ENCODE measurements at places on chromosomes 1 and 21. TPM values are rescaled to one million over a fixed set of nuclear protein-coding genes. Genes with fewer than 3 reads are reported as not detected.

DNA sequence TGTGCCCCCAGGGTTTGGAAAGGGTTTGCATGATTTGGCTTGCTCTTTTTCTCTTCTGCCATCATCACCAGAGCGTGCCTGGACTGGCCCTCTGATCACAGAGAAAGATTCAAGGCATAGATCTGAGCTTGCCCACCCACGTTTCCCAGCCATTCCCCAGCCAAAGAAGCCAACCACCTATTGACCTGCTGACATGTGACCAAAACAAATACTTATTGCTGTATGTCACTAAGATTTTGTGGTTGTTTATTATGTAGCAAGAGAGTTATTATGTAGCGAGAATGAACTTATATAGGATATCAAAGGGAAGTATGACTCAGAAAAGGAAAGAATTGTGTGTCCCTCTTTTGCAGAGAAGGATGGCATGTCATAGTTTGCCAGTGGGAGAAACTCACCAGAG is 59.9 kb downstream of the UBE2U start:
- no peak for DNase-seq

- DNase-seq, result no peak
Measured at GRCh38 chr1:93595266-93595665, 86.4 kb downstream of the BCAR3 start.

- DNase-seq, result no peak
Measured at GRCh38 chr1:227934476-227935313, 13.0 kb downstream of the WNT9A start.

SPATA1 gene
- 1.5 TPM for total RNA-seq

GRCh38 chr1:15360700-15361099 is 49.0 kb upstream of the EFHD2 start:
- DNase-seq, result no peak

APCS gene
- not detected for total RNA-seq

TRIM58 gene
- total RNA-seq, result 0.48 TPM

SPTA1 gene
- total RNA-seq, result 0.02 TPM

DNA sequence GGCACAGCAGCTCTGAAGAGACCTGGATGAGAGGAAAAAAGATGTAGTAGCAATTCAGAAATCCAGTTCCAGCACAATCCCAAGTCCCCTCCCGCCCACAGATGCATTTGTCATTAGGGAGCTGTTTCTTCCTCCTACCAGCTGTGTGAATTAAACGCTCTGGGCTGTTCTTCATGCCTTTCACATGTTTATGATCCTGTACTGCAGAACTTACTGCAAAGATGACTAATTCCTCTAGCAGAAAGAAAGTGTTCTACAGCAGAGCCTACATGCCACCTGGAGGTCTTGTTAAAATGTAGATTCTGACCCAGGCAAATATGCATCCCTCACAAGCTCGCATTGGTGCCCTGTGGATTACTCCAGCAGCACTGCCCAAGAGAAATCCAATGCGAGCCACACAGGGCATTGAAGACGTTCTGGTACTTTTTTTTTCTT is 6.5 kb downstream of the ENO1 start:
- DNase-seq, result no peak

DNA sequence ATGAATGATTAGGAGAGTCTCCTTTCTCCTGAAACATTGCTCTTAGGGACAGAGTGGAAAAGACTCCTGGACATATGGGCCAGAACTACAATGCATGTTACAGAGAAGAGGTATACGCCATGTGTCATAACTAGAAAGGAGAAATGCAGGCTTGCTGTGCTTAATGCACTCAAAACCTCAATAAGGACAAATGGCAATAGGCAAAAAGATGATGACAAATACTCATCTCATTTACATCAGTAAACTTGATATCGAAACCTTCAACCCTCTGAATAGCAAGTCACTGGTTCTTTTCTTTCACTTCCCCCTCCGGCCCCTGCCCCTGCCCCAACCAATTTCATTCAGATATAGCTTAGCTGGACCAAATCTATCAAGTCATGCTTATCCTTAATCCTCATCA is 1.9 kb upstream of the GPR88 start:
- DNase-seq, result no peak

- DNase-seq, result no peak
Measured at GRCh38 chr1:39898191-39898590, 3.5 kb downstream of the MYCL start.

PRR9 gene
- not detected for total RNA-seq

LCE1D gene
- total RNA-seq, result not detected

DNA sequence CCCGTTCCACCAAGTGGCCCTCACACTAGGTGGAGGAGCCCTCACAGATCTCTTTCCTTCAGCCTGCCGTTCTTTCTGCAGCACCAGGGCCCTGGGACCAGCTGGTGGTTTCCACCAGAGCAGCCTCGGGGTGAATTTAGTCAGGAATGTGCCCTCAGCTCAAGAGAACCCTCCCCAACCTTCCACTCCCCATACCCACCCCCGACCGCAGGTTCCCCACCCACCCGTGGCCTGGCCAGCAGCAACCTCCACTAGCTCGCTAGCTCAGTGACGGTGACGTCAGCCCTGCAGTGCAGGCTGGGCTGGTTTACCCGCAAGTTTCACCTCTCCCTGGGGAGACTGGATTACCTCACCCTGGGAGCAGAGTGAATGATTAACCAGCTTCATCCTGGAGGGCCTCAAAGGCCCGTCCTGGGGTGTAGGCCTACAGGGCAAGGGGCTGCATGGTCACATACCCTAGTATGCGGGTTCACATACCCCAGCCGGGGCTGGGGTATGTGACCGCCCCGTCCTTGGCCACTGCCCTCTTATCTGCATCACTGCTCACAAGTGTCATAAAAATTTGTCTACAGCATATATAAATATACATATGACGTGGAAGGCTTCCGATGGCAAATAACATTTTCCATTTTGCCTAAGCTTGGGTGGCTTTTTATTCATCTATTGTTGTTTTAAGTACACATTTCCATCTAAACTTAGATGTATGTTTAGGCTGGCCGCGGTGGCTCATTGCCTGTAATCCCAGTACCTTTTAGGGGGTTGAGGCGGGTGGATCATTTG is 24.5 kb downstream of the ELF3 start:
- no peak for DNase-seq

ADAMTSL4 gene
- 2.9 TPM for total RNA-seq

CHI3L1 gene
- not detected for total RNA-seq

GRCh38 chr1:45103534-45103933 is 91.5 kb downstream of the UROD start:
- DNase-seq, result no peak

DNA sequence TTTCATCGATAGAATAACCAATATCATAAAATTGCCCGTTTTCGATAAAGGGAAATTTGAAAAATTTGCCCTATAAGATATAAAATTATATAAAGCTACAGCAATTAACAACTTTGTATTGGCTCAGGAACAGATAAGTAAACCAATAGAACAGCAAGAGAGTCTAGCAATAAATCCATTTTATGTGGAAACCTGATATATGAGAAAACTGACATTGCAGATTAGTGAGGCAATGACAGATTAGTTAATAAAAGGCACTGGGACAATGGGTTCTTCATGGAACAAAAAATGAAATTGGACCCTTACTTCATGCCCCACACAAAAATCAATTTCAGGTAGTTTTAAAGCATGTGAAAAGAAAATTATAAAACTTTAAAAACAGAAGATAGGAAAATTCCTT is 169.9 kb upstream of the ST6GALNAC5 start:
- no peak for DNase-seq

GRCh38 chr1:231631717-231632116 is 5.1 kb downstream of the DISC1 start:
- no peak for DNase-seq

KCNA2 gene
- total RNA-seq, result 0.21 TPM

DNA sequence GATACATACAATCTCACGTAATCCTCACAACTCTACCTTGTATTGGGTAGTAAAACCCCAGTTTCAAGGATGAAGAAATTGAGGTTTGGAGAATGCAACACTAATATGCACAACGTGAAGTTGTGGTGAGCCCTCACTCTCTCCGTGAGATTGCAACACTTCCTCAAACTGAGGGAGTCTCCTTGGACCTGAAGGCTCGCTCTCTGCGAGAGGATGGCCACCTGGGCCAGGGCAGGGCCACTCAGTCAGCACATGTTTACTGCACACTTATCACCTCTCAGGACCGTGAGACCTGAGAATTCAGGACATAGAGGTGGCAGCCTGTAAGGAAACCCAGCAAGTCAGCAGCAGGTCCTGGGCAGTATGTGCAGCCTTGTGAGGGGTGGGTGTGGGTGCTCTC is 8.7 kb downstream of the SH3BP5L start:
- no peak for DNase-seq

OLIG2 gene
- not detected for total RNA-seq

CHIA gene
- total RNA-seq, result not detected

GRCh38 chr21:25636727-25637126 is 2.3 kb upstream of the JAM2 start:
- no peak for DNase-seq

- no peak for DNase-seq
Measured at GRCh38 chr1:58155418-58156123, 391.0 kb downstream of the OMA1 start.

GRCh38 chr1:191101960-191102359 is 624.3 kb upstream of the BRINP3 start:
- DNase-seq, result no peak

DNA sequence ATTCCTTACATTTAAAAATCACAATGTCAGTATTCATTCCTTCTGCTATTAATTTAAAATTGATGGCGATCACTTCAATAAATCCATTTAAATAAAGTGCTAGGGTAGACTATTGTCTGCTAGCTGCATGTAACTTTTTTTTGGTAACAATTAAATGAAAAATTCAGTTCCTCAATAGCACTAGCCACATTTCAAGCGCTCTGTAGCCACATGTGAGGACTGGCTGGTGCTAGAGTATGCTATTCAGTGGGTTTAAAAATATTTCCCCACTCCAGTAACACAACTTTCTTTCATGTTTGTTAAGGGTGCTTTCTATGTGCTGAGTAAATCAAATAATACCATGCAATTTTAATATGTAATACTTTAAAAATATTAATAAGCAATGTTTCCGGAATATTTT is 108.2 kb downstream of the LTN1 start:
- no peak for DNase-seq

SYPL2 gene
- total RNA-seq, result 0.11 TPM

GBP7 gene
- not detected for total RNA-seq

- DNase-seq, result no peak
Measured at GRCh38 chr1:221309723-221310122, 430.5 kb downstream of the HLX start.

GRCh38 chr1:51061231-51061918 is 40.7 kb upstream of the C1orf185 start:
- no peak for DNase-seq

TNFRSF9 gene
- total RNA-seq, result 112 TPM

DNA sequence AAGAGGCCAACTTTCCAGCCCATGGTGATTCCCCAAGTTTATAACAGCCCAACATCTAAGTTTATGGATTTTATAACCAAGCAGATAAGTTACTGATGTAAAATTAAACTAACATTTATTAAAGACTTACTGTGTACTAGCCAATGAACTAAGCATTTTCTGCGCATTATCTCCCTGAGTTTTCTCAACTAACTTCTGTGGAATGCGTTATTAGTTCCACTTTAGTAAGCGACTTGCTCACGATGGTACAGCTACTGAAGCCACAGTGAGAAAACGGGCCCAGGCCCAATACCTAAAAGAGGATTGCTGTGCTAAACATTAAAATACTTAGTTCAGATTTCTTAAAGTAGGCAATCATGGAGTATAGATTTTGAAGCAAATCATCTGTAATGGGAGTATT is 61.0 kb downstream of the ZBTB18 start:
- no peak for DNase-seq

GRCh38 chr1:93641527-93641926 is 40.1 kb downstream of the BCAR3 start:
- no peak for DNase-seq

DNA sequence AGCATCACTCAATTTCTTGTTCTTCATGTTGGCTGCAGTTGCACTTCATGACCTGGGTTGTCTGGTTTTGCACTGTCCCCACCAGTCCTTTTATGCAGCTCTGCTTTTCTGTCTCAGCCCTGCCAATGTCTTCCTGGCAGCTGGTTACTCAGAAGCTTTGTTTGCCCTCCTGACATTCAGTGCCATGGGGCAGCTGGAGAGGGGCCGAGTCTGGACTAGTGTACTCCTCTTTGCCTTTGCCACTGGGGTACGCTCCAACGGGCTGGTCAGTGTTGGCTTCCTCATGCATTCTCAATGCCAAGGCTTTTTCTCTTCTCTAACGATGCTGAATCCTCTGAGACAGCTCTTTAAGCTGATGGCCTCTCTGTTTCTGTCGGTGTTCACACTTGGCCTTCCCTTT is 6.6 kb downstream of the PIGV start:
- no peak for DNase-seq

GRCh38 chr21:31731056-31731856 is 662 bp downstream of the SCAF4 start:
- DNase-seq, result peak; percentile 48

CNN3 gene
- 2.6 TPM for total RNA-seq

GRCh38 chr1:11448373-11449099 is 30.4 kb upstream of the DISP3 start:
- DNase-seq, result no peak

MSH4 gene
- total RNA-seq, result 0.60 TPM

- no peak for DNase-seq
Measured at GRCh38 chr1:64755361-64755760, 10.5 kb downstream of the RAVER2 start.

- DNase-seq, result no peak
Measured at GRCh38 chr21:42362700-42363099, 3.6 kb downstream of the TFF1 start.

DNA sequence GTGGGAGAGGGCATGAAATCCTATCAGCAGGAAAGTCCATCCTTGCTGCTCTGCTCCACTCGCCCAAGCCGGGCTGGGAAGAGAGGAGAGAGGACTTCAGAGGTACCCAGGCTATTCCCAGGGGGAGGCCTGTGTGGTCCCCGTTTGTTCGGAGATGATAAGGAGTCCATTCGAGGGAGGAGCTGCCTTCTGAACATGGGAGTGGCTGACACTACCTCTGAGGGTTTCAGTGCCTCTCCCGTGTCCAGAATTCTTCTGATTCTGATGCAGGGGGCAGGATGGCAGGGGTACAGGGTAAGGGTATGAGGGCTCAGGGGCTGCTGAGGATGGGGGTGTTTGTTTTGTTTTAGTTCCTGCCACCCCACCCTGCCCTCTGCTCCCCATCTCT is 40.4 kb downstream of the BACE2 start:
- no peak for DNase-seq

SEC16B gene
- not detected for total RNA-seq

PAPPA2 gene
- not detected for total RNA-seq

DNA sequence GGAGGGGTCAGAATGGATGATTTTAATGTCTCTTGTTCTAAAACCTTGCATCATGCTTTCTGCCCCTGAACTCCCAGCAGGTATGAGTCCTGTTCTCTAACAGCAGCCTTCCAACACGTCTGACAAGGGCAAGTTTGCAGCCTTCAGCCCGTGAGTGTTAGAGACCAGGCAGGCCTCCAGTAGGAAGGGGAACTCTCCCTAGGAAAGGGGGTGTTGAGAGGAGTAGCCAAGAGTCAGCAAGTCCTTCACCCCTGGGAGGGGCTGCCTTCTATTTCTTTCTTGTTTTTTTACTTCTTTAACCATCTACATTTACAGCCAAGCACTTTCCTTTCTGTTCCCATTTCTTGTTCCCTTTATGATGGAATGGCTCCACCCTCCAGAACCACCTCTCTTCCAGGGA is 14.2 kb downstream of the BATF3 start:
- no peak for DNase-seq
